ENCODE measurements at places on chromosomes 12 and 14. TPM values are rescaled to one million over a fixed set of nuclear protein-coding genes. Genes with fewer than 3 reads are reported as not detected.

DNA sequence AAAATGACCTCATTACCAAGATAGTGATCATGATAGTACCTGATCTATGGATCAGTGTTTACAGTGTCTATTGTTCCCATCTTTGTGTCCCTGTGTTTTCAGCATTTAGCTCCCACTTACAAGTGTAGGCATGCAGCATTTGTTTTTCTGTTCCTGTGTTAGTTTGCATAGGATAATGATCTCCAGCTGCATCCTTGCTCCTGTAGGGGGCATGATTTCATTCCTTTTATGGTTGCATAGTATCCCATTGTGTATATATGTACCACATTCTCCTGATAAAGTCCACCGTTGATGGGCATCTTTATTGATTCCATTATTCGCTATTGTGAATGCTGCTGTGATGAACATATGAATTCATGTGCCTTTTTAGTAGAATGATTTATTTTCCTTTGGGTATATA, 215.4 kb upstream of the NAV3 start:
- peak; percentile 10 for DNase-seq

DNA sequence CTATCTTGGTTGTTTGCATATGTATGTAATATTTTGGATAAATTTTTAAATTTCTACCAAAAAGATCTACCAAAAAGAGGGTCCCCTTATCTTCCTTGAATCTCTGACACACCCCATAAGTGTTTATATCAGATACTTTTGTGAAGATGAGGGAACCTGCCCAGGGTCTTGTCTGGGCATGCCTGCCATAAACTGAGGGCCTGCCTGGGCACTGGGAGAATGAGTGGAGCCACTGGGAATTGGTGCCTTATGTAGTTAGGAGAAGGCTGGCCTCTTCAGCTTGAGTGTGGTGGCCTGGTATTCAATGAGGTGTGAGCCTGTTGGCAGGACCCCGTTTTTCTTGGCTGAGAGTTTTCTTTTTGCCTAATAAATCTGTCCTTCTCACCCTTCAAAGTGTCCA, 46.5 kb downstream of the OR9K2 start:
- no peak for DNase-seq

- DNase-seq, result no peak
These were observed 91.7 kb downstream of the MYRFL start for GRCh38 chr12:69916544-69917235.

DNA sequence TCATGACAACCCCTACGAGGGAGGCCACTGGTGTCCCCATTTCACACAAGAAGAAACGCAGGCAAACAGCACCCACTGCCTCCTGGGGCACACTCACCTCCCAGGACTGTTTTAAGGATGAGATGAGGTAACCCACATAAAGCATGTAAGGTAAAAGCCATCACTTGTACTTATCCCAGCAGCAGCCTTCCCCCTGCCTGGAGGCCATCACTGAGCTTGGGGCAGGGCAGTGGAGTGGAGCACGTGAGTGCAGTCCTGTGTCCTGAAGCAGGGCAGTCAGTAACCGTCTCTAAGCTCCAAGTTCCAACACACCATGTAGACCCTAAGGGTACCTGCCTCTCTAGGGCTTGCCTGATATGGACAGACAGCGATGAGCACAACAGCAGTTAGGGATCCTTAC, 1.7 kb downstream of the POLE start:
- DNase-seq, result no peak

DNA sequence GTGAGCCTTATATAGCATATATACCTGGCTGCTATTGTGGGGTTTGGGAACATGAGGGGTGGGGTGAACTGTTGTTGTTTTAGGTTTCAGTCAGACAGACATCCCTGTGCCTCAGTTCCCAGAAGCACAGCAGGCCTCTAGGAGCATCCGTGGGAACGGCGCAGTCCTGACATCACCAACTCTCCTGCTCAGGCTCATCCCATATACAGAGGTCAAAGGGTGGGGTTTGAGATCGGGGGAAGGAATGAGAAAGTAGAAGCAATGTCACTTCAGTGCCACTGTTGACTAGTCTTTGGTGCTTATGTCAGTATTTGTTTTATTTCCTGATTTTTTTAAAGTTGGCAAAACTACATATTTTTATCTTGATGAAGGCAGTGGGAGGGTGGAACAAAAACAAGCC, 43.1 kb upstream of the A2ML1 start:
- no peak for DNase-seq

DNA sequence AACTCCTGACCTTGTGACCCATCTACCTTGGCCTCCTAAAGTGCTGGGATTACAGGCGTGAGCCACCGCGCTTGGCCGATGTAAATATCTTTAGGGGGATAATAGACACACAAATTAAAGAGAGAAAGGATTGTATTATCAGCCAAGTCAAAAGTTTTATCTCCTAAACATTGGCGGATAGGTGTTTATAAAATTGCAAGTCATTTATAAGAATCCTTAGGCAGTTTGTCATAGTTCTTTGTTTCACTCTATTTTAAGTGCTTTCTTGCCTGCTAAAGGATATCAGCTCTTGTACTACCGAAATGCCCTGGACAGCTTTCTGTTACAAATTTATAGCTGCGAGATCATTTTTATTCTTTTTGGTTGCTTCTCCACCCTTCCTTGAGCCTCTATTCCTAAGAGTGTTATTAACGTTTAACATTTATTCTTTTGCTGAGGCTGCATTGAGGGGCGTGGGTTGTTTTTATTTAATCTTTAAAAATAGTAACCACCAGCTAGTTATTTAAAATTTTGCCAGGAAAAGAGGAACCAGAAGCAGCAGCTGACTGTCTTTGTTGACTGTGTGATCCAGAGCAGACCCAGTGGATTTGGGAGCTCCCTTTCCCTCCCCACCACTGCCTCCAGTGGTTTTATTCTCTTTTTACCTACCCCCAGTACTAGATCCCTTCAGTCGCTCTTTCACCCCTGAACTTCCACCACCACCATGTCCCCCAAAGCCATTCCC, 106.4 kb downstream of the DIP2B start:
- no peak for DNase-seq

GRCh38 chr14:23375527-23376251, 1.2 kb upstream of the CMTM5 start:
- no peak for DNase-seq

- no peak for DNase-seq
These were observed 2.4 kb upstream of the ASB2 start for GRCh38 chr14:93978735-93979134.

DNA sequence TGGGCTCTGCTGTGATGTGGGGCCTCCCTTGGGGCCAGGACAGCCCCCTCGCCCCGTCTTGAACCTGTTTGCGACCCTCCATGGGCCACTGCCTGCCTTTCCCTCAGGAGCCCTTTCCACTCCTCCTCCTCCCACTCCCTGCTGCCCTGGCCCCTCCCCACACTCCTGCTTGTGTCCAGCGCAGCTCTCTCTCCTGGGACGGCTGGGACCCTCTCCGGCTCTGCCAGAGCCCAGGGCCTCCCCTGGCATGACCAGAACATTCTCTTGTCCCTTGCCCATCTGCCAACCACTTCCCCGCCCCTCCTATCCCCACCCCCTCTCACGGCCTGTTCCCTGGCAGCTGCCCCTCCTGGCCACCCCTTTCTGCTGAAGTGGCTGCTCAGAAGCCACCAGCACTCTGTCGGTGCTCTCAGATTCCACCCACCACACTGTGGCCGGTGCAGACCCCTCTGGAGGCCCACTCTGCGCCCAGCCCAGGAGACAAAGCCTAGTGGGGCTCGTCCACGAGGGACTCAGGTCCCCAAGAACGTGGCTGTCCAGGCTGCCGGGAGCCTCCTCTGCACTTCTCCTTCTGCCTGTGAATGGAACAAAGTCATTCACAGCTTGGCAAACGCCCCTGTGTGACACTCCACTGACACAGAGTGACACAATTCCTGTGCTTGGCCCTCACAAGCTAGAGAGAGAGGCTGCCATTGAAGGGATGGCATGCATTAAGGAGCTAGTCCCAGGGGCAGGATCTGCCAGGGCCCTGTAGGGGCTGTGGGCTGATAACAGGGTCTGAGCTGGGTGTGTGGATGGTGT, 1.4 kb downstream of the ASPG start:
- DNase-seq, result no peak

DNA sequence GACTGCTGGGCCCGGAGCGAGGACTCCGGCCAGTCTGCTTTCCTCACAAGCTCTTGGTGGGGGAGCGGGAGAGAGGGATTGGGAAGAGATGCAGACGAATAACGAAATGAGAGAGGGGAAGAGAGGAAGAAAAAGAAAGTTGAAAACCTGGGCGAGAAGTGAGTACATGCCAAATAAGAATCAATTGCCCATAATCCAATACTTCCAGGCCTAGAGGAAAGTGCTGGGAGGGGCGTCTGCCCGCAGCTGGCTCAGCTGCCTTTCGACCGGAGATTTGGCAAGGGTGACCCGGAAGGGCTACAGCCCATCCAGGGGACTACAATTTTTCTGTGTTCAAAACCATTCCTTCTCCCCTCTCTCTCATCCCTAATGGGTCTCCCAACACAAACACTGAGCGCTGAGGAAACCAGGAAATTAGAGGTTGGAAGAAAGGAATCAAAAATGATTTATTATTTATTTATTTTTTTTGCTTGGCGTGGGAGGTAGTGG, 4.9 kb downstream of the NKX2-1 start:
- DNase-seq, result no peak

- no peak for DNase-seq
These were observed 12.1 kb downstream of the SYNE3 start for GRCh38 chr14:95504135-95505029.

GRCh38 chr14:32623300-32624093, 294.4 kb downstream of the AKAP6 start:
- peak; percentile 14 for DNase-seq

DNA sequence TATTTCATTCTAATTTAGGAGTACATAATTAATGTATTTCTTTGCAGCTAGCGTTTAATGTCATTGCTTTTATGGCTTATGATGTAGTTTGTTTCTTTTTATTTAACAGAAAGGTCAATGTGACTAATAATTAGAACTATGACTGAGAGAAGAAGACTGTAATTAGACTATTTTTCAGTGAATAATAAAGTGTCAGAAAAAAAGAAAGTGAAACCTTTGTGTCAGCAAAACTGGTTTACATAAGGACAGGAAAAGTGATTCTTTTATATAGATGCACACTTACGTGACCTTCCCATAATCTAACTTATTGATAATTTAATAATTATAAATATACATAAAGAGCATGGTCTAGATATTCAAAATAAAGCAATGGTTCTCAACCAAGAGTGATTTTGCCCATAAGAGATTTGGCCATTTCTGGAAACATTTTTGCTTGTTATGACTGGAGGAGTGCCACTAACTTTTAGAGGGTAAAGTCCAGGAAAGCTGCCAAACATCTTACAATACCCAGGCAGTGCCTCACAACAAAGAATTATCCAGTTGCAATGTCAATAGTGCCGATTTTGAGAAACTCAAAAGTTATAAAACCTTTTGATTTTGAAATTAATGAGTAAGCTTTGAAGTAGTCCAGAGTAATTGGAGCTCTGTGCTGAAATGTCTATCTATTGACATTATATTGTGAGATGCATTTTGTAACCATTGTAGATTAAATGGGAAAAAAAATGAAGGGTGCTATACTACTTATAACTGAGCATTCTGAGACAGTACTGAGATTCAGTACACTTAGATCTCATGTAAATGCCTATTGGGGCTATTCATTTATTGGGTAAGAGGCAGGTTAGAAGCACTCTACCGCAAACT, 227.1 kb downstream of the C12orf50 start:
- no peak for DNase-seq

PKP2 gene
- total RNA-seq, result 6.1 TPM

CCDC38 gene
- total RNA-seq, result not detected

FBRSL1 gene
- total RNA-seq, result 1.8 TPM

FAM90A1 gene
- not detected for total RNA-seq

LRRC43 gene
- not detected for total RNA-seq

C1QL4 gene
- total RNA-seq, result 3.8 TPM

DDHD1 gene
- 6.3 TPM for total RNA-seq

AKAP6 gene
- total RNA-seq, result 25.9 TPM

Measured in H4 (cell line).